Neuronal stem cell (in vitro differentiated cells): ENCODE measurements at places on chromosomes 16 and 17.
A peak's percentile ranks its signal among the peaks of the same experiment; 100 is the strongest.

GRCh38 chr16:17936766-17937402 is 399.7 kb downstream of the NPIPA8 start:
- DNase-seq, result no peak

- DNase-seq, result no peak
Measured at GRCh38 chr17:79412886-79413390, 197.9 kb downstream of the RBFOX3 start.

DNA sequence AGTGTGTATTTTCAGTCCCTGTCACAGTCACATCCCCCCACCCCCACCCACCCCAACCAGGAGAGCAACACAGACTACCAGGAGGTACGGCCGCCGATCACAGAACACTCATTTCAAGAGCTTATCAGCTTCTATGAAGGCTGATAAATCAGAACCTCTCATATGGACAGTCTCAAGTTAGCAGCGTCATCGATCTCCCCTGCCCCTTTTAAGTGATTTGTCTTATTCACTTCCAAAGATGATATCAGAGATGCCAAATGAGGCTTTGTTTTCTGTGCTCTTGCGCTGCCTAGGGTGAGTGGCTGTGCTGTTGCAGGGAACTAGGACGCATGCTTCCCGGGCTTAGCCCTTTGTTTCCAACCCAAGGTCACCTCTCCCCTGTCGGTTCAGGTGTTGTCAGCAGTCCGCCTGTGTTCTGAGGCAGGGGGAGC is 26.8 kb upstream of the PMFBP1 start:
- DNase-seq, result no peak

DNA sequence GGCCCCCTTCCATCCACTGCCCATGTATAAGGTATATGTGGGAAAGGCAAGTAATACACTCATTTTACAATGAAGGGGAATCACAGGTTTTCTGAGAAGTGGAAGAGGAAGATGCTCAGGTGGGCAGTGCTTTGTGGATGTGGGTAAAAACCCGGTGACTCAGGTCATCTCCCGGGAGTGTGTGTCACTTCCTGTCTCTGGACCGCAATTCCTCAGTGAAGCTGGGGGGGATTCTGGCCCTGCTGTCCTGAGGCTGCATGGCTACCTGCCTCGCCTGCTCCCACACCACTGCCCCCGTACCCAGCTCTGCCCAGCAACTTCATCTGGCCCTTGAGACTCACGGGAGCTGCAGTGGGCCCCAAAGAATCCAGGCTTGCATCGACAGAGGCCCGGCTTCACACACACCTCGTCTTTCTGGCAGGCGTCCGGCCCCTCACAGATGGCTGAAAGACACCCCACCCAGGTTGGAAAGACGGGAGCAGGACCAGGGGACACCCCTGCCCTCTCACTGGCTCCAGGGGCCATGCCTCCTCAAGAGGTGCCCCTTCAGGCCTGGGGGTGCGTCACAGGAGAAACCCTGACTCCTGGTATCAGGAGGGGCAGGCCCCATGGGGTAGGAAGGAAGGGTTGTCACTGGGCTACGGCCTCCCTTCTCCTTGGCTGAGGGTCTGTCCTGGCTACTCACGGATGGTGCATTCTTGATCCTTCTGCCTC is 882 bp downstream of the SCARF1 start:
- DNase-seq, result no peak

- DNase-seq, result peak; percentile 69
Measured at GRCh38 chr17:48995304-48995973, 1.7 kb upstream of the IGF2BP1 start.

GRCh38 chr17:83089328-83090132 is 10.1 kb downstream of the METRNL start:
- DNase-seq, result no peak

DNA sequence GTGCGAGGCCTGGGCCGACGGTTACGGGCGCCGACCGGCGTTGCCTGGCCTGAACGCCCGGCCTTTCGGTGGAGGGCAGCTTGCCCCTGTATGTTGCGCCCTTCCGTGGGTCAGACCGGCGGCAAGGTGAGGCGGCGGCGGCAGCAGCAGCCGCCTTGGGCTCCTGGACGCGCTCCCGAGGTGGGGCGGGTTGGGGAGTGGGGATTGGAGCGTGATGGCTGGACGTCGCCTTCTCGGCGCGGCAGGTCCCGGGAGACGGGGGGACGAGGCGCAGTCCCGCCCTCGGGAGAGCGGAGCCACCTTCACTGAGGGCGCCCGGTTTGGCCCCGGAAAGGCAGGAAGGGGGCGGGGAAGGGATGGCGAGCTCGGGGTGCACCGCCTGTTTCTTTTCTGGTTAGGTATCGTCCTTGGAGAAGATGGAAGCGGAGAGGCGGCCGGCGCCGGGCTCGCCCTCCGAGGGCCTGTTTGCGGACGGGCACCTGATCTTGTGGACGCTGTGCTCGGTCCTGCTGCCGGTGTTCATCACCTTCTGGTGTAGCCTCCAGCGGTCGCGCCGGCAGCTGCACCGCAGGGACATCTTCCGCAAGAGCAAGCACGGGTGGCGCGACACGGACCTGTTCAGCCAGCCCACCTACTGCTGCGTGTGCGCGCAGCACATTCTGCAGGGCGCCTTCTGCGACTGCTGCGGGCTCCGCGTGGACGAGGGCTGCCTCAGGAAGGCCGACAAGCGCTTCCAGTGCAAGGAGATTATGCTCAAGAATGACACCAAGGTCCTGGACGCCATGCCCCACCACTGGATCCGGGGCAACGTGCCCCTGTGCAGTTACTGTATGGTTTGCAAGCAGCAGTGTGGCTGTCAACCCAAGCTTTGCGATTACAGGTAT is 671 bp downstream of the DGKE start:
- DNase-seq, result peak; percentile 47

- no peak for DNase-seq
Measured at GRCh38 chr17:9079461-9080103, 58.3 kb downstream of the NTN1 start.

DNA sequence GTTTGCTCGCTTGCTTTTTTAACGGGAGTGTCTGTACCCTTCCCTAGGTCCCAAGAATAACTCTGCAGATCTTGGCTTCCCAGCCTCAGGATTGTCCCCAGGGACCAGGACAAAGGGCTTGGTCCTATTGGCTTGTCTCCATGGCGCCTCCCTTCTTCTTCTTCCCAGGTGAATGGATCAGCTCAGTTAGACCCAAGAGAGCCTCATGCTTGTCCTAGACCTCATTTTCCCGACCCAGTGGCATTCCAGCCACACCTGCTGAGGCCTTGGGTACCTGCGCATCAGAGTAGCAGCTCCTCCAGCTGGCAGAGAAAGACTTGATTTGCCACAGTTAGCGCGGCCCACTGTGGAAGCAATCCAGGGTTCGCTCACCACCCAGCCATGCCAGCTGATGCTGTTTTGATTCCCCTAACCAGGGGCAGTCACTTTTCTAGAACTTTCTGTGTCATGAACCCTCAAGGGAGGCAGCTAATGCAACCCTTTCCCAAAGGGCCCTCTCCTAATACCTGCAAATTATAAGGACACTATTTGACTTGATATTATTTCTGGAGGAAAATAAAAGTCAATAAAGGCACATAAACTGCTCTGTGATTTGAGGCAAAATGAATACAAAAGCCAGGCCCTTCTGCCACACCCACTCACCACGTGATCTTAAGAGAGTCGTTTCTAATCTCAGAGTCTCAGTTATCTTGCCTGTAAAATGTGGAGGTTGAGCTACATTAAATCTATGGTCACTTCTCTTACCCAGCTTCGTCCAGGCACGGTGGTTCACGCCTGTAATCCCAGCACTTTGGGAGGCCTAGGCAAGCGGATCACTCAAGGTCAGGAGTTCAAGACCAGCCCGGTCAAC is 13.9 kb downstream of the GPR142 start:
- no peak for DNase-seq

DNA sequence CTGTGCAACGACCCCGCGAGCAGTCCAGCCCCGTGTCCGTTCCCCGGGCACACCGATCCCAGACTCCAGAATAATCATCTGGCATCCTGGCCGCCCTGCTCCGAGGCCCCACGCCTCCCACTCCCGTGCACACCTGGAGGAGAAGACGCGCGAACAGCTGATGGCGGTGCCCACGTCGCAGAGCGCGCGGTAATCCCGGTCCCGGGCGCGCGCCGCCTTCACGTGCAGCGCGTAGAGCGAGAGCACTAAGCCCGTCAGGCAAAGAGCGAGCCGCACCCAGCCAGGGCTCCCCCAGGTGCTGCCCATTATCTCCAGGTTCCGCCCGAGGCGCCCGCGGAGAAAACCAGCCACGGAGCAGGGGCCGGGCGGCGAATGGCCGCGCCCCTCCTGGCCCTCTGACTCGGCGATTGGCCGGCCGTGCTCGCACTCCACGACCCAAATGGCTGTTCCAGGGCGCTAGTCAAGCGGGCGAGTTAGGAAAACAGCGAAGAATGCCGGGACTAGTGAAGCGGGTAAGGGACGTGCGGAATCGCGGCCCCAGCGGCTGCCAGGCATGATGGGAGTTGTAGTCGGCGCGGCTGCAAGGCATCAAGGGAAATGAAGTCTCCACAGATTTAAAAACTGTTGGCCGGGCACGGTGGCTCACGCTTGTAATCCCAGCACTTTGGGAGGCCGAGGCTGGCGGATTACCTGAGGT is at the start of gene VKORC1:
TSS of gene VKORC1 (minus strand) at position 374 of the 697 bp plus-strand sequence. CDS start at position 306, 68 bp downstream.
- DNase-seq, result peak; percentile 96

GRCh38 chr16:89466920-89467319 is 23.4 kb downstream of the ANKRD11 start:
- no peak for DNase-seq

DNA sequence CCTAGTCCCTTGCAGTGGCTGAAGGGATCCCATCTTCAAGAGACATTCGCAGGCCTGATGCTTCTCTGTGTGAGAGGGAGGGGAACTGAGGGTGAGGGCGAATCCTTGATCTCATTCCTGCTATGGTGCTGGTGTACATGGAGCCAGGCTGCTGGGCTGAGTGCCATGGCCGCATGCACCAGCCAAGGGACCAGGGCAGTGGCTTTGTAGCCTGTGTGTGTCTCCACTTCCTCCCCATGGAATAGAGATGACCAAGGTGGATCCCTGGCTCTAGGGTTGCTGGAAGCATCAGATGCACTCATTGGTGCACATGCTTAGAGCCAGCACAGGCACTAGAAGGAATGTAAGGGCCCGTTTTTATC is 195.0 kb downstream of the FOXL1 start:
- no peak for DNase-seq

DNA sequence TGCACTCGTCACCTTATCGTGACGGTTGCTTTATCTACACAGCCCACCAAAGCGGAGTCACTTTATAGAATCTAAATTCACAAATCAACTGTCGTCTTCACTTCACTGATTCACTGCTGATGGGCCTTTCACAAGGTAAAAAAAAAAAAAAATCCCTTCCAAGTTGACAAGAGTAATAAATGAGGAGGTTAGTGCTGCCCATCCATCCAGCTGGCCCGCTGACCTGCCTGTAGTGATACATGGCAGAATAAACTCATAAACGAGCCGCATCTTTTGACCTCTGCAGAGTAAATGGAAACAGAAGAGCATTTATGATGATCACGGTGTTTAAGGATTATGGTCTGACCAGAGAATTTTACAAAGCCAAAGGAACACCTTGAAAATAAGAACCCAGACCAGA is 227.3 kb upstream of the IRX5 start:
- no peak for DNase-seq

GRCh38 chr17:52674686-52675085 is 516.2 kb upstream of the CA10 start:
- DNase-seq, result no peak
